Gastroesophageal sphincter (tissue), 4 donors: ENCODE measurements at places on chromosomes 11 and 22. TPM values are rescaled to one million over a fixed set of nuclear protein-coding genes. Genes with fewer than 3 reads are reported as not detected.

The PPP1R14B gene
- total RNA-seq, result 37.2 TPM

DNA sequence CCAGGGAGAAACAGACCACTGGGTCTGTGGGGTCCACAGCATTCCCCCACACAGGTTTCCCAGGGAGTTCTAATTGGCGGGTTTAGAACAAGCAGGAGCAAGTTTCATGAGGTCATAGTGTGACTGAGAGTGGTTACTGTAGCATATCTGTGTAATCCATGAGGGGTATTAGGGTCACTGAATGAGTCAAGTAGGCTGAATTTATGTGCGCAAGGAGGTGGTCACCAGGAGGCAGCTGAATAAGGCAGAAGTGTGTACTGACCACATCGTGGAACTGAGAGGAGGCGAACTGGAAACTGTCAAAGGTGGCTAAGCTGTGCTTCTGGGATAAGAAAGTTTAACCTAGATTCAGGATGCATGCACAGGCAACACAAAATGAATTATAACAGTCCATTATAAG is 876.0 kb downstream of the METTL15 start:
- ATAC-seq, result no peak

- peak; percentile 11 for ATAC-seq
These were observed at the start of gene CST6 for GRCh38 chr11:66011785-66012303. TSS of gene CST6 (plus strand) at chr11:66012008. CDS start at chr11:66012045, 37 bp downstream.

The CENPM gene
- 3.4 TPM for total RNA-seq

The MGAT3 gene
- total RNA-seq, result 3.0 TPM

The NARS2 gene
- 22.1 TPM for total RNA-seq

DNA sequence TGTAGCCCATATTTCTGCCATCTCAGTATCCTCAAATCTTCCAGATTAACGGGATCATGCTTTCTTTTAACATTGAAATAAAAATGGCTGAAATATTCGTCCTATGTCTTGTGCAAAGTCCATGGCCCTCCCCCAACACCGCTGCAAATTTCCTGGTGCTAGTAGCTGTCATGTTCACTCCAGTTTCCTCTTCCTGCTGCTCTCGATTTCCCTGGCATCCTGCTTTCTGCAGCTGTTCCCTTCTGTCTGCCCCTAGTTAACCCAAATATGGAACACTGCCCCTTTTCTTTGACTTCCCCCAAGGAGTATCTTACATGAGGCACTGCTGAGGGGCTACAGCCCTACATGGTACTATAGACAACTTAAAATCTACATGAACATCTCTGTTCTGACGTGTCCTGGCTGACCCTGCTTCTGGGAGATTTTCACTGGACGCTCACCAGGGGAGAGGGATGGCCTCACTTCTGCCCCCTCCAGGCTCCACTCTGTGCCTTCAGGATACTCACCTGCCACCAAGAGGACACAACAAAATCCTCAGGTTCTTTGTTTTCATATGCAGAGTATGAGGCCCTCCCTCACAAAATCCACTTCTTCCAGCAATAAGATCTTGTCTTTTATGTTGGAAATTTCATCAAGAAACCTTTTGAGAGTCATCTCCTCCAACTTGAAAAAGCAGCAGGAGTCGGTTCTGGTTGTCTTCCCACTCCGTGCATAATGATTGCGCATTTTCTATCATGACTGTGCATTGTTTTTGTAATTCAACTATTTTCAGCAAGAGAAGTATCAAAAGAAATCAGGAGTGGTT is 29.5 kb upstream of the SCUBE2 start:
- no peak for ATAC-seq

DNA sequence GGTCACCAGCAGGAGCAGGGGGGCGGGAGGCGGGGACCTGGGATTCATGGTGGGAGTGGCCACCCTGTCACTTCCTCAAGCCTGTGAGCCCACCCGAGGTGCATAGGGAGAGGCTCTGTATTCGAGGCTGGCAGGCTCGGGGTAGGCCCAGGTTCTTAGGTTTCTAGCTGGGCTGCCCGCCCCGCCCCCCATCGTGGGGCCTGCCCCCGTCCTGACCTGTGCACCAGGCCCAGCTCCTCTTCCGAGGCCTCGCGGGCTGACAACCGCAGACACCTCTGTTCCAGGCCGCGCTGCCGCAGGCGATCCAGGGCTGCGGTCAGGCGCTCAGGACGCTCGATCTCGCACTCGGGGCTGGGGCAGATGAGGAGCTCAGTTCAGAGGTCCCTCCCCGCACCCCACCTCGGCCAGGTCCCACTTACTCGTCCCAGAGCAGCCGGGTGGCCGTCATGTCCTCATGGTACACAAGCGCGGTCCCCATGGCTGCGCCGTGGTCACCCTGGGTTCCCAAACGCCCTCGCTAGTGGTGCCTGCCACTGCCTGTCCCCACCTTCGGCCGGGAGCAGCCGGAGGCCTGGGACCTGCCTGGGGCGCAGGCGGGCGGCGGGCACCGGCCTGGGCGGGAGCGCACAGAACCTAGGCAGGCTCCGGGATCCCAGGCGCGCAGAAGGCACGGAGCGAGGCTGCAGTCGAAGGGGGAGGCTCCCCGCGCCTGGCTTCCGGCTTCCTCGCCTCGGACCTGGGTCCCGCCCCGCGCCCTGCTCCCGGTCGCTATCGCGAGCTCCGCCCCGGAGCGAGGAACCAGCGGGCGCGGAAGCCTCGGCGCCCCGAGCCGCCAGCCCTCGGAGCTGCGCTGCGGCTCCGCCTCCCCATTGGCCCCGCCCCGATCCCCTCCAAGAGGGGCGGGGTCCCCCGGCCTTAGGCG is at the start of gene HDAC10:
TSS of gene HDAC10 (minus strand) at position 711 of the 922 bp plus-strand sequence. CDS start at position 478, 233 bp downstream.
- peak; percentile 75 for ATAC-seq

GRCh38 chr11:28488336-28488735 is 380.1 kb downstream of the METTL15 start:
- ATAC-seq, result no peak

DNA sequence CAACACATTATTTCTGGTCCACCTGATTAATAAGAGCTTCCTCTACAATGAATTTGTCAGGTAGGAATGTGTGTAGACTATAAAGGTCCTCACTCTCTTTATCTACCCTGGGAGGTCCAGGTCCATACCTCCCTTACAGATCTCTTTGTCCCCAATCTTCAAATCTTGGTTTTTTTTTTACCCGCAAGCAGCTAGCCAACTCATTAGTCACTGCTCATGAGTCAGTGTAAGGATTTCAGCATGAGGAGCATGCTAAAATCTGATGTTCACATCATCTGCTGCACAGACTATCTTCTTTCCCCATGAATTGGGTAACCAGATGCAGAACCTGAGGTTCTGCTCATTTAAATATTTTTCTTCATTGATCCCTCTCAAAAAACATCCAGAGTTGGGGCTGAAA is 397.0 kb upstream of the ISX start:
- ATAC-seq, result no peak

- ATAC-seq, result no peak
These were observed 8.4 kb downstream of the PPME1 start for GRCh38 chr11:74179234-74180052.

GRCh38 chr11:119816660-119817059 is 87.7 kb upstream of the NECTIN1 start:
- no peak for ATAC-seq

The IGHMBP2 gene
- total RNA-seq, result 21.5 TPM

The YPEL1 gene
- total RNA-seq, result 13.5 TPM

The KLHDC7B gene
- total RNA-seq, result 0.31 TPM

The LINC01488 gene
- not detected for total RNA-seq

GRCh38 chr11:77170107-77170506 is 42.1 kb downstream of the MYO7A start:
- ATAC-seq, result no peak

DNA sequence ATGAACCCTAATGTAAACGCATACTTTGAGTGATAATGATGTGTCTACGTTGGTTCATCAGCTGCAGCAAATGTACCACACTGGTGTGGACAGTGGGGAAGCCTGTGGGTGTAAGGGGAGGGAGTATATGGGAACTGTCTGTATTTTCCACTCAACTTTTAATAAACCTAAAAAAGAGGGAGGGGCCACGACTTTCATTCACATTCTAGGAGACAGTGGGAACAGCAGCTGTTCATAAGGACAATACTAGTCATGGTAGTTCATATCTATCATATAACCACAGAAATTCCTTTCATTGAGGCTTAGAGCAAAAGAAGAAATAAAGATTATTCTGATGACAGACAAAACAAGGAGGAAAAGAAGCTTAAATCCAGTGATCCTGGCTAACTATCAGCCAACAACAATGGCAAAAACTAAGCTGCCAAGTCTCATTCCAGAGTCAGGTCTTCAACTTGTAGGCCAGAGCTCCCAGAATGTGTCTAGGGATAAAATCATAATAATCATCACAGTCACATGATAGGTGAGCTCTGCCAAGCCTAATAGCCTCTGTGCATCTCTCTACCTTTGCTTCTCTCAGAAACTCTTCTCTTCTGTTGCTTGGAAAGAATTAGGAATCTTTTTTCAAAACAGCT is 59.4 kb upstream of the CHRM4 start:
- ATAC-seq, result no peak

GRCh38 chr22:49307870-49308269 is 519.8 kb downstream of the BRD1 start:
- no peak for ATAC-seq

DNA sequence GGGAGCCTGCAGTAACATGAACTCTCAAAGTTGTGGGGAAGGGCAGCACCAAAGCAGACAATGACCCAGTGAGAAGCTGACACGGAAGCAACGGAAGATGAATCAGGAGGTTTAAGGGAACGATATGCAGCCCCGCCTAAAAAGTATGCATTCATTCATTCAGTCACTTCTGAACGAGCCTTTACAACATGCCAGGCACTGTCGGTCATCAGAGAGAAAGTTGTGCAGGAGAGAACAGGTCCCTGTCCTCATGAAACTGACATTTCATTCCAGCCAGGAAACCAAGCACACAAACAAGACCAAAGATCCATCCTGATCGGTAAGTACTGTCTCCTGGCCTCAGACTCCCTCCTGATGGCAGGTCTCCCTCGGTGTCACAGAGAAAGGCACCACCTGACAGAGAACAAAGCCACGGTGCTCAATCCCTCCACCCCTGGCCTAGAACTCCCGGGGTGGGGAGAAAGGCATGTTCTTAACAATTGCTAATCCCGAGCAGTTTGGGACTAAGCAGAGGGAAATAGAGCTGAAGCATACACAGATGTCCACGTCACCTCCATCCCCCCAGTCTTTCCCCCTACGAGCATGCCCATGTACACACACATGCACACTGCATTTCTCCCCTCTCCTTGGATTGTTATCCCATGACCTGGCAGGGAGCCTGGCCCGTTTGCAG is 49.3 kb downstream of the LRFN4 start:
- no peak for ATAC-seq

The P2RX6 gene
- total RNA-seq, result 0.47 TPM

The LDHAL6A gene
- not detected for total RNA-seq

The INS gene
- not detected for total RNA-seq

GRCh38 chr22:29797351-29797750 is 30.2 kb downstream of the UQCR10 start:
- ATAC-seq, result no peak

GRCh38 chr11:64538501-64538951 is 52.5 kb upstream of the SLC22A12 start:
- no peak for ATAC-seq

GRCh38 chr11:83543706-83544439 is 257.7 kb upstream of the CCDC90B start:
- ATAC-seq, result no peak

The BTG4 gene
- total RNA-seq, result not detected

DNA sequence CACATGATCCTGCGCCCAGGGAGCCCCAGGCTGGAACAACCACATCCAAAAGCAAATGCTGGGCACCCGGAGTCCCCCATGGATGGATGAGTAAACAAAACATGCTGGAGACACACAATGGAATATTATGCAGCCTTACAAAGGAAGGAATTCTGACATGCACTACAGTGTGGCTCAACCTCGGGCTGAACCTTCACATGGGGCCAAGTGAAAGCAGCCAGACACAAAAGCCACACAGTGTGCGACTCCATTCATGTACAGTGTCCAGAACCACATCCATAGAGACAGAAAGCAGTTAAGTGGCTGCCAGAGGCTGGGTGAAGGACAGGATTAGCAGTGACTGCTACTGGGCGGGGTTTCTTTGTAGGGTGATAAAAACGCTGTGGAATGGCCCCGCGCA is 10.1 kb downstream of the POLR3H start:
- ATAC-seq, result no peak

The KCNJ1 gene
- total RNA-seq, result not detected

The SPON1 gene
- total RNA-seq, result 98.2 TPM

- no peak for ATAC-seq
These were observed 75.3 kb downstream of the SC5D start for GRCh38 chr11:121367844-121368225.

DNA sequence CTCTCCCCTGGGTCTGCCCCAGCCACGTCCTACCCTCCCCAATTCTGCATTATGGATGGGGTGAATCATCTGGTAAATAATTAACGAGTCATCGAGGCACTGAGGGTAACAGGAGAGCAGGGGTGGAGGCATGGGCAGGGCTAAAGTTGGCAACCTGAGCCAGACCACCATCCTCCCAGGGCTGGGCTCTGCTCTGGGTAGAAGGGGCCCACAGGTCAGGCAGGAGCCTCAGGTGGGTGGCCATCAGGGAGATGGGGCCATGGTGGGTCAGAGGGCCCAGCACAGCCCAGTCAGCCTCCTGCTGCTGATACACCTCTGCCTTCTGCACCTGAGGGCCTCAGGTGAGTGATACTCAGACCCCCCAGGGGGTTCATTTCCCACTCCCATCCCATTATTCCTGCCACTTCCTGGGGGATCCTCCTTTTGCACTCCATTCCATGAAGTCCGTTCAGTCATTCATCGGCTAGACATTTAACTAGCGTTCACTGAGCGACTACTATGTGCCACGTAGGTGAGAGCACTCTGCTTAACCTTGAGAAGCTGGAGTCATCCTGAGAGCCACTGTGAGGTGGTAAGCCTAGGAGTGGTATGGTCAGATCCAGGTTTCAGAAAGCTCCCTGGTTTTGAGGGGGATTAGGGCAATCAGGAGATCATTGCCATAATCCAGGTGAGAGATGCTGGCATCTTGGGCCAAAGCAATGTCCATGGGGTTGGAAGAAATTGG is at the start of gene VSIG10L2:
TSS of gene VSIG10L2 (plus strand) at position 248 of the 724 bp plus-strand sequence. CDS start at position 260, 12 bp downstream.
- no peak for ATAC-seq

The NRGN gene
- total RNA-seq, result 0.66 TPM

GRCh38 chr22:17780116-17780740 is 6.0 kb upstream of the BID start:
- no peak for ATAC-seq

GRCh38 chr11:96964661-96965060 is 574.8 kb downstream of the JRKL start:
- no peak for ATAC-seq

- peak; percentile 93 for ATAC-seq
These were observed at the start of gene HMOX1 for GRCh38 chr22:35380537-35381423. TSS of gene HMOX1 (plus strand) at chr22:35381096. CDS start at chr22:35381174, 78 bp downstream.

The DDI1 gene
- not detected for total RNA-seq

- no peak for ATAC-seq
These were observed 105.8 kb upstream of the BID start for GRCh38 chr22:17880020-17880419.
